IPS DF 6.9 (cell line): ENCODE measurements at places on chromosomes 4 and X.
A peak's percentile ranks its signal among the peaks of the same experiment; 100 is the strongest.

GRCh38 chr4:52606726-52607125 lies 52.4 kb downstream of the USP46 start:
- H3K4me3 ChIP-seq: no peak overlapping the region
- H3K36me3 ChIP-seq: peaks cover 7% of the 10 kb centered on the region; the same call in 1 of the 2 replicates
- H3K27me3 ChIP-seq: no peaks in the 10 kb centered on the region
- no peak overlapping the region for H3K27ac ChIP-seq
- no peak for DNase-seq

GRCh38 chr4:54090804-54091623 lies 8.9 kb upstream of the GSX2 start:
- H3K36me3 ChIP-seq: no peaks in the 10 kb centered on the region
- no peak overlapping the region for H3K27ac ChIP-seq
- peaks cover 4% of the 10 kb centered on the region for H3K4me1 ChIP-seq
- H3K27me3 ChIP-seq: peaks cover 49% of the 10 kb centered on the region

- no peaks in the 10 kb centered on the region for H3K4me1 ChIP-seq
- no peaks in the 10 kb centered on the region; the same call in 1 of the 2 replicates for H3K36me3 ChIP-seq
- no peaks in the 10 kb centered on the region for H3K27me3 ChIP-seq
- no peak overlapping the region for H3K4me3 ChIP-seq
- no peak for DNase-seq
- H3K27ac ChIP-seq: no peak overlapping the region
Observed at GRCh38 chrX:41082783-41083182, 2.5 kb upstream of the USP9X start.

DNA sequence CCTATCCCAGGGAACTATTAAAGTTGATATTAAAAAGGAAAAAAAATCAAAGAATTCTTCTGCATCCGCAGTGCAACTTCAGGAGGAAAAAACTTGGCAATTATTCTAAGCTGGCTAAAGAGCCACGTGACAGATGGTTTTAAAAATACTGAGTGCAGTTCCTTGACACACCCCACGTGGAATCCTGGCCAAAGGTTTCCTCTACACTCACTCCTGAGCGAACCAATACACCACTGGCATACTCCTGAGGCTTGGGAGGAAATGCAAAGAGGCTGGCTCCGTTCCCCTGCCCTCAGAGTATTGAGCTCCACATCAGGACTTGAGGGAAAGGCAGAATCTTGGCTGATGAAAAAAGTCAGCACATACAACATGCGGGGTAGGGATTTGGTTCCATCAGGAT lies 133.8 kb upstream of the ATP6AP2 start:
- no peak overlapping the region for H3K27ac ChIP-seq
- H3K4me1 ChIP-seq: no peaks in the 10 kb centered on the region
- DNase-seq: no peak
- H3K4me3 ChIP-seq: no peak overlapping the region
- H3K27me3 ChIP-seq: no peaks in the 10 kb centered on the region
- no peaks in the 10 kb centered on the region for H3K36me3 ChIP-seq

- no peaks in the 10 kb centered on the region for H3K36me3 ChIP-seq
- no peaks in the 10 kb centered on the region for H3K4me1 ChIP-seq
- no peak for DNase-seq
- H3K27me3 ChIP-seq: no peaks in the 10 kb centered on the region
- H3K4me3 ChIP-seq: no peak overlapping the region
Observed at GRCh38 chr4:152480326-152480725, 55.6 kb downstream of the FBXW7 start.

DNA sequence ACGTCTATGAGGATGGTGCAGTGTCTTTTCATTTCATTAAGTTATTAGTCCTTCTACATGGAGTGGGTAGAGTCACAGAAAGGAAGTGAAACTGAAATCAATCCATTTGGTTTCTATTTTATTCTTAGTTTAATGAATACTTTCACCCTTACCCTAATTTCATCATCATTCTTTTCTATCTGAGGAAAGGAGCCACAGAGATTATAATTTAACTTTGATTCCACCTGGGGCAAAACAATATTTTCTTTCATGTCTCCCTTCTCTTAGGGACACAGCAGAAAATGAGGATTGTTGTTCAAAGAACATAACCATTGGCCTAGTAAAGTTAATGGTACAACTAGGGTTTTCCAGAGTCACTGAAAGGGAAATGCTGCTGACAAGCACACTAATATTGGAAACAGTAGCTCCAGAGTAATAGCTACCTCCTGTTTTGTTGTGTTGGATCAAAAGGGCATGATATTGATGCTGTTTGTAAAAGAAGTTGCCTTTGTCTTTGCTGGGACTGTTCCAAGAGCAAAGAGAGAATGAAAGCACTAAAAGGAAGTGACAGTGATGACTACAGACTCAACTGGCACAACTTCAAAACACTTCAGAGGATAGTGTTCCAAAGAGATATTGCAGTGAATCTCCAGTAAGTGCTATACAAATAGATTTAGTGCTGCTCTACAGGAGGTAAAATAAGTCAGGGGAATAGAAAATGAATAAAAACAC lies 247.1 kb upstream of the PITX2 start:
- H3K27ac ChIP-seq: no peak overlapping the region
- H3K36me3 ChIP-seq: no peaks in the 10 kb centered on the region
- no peak overlapping the region for H3K4me3 ChIP-seq
- no peak for DNase-seq
- no peaks in the 10 kb centered on the region for H3K4me1 ChIP-seq

- no peak for DNase-seq
- no peaks in the 10 kb centered on the region for H3K27me3 ChIP-seq
- H3K4me1 ChIP-seq: peaks cover 2% of the 10 kb centered on the region; the same call in 1 of the 2 replicates
- H3K4me3 ChIP-seq: peak within 1 kb of the TSS; percentile 44; the same call in 1 of the 2 replicates
Observed at GRCh38 chr4:16897991-16898827, at the start of gene LDB2. Gene LDB2 (minus strand): TSS chr4:16898645.

DNA sequence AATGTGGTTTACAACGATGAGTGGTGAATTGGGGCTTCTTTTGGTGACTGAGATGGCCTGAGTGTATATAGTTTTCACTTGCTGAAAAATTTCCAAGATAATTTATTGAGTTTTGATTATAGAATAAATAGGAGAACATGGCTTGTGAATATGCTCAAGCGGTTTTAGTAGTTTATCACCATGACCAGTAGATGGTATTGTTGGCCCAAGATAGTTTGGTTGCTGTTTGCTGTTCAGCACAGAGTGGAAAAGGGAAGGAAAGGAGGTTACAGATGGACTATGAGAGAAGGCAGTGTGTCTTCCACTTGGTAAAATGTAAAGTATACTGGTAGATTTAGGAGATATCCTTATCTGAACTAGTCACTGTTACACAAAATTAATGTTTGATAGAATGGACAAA lies 55.8 kb upstream of the POU4F2 start:
- no peaks in the 10 kb centered on the region for H3K4me1 ChIP-seq
- no peak overlapping the region for H3K4me3 ChIP-seq
- no peaks in the 10 kb centered on the region for H3K36me3 ChIP-seq

GRCh38 chr4:116638592-116638991 lies 446.8 kb downstream of the TRAM1L1 start:
- no peak overlapping the region for H3K4me3 ChIP-seq
- H3K4me1 ChIP-seq: no peaks in the 10 kb centered on the region
- no peaks in the 10 kb centered on the region for H3K36me3 ChIP-seq
- H3K27ac ChIP-seq: no peak overlapping the region

DNA sequence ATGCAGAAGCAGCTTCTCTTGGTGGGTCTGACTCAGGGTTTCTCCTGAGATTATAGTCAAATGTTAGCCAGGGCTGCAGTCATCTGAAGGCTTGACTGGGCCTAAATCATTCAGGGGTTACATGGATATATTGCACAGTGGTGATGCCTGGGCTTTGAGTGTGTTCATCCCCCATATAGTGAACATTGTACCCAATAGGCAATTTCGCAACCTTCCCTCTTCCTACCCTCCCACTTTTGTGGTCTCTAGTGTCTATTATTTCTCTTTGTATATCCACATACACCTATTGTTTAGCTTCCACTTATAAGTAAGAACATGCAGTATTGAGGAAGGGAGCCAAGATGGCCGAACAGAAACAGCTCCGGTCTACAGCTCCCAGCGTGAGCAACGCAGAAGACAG lies 90.3 kb upstream of the CAMK2D start:
- H3K4me1 ChIP-seq: no peaks in the 10 kb centered on the region
- DNase-seq: no peak
- no peak overlapping the region for H3K4me3 ChIP-seq
- H3K36me3 ChIP-seq: no peaks in the 10 kb centered on the region
- H3K27me3 ChIP-seq: no peaks in the 10 kb centered on the region

GRCh38 chr4:169338241-169338640 lies 67.5 kb upstream of the SH3RF1 start:
- peaks cover 1% of the 10 kb centered on the region; the same call in 1 of the 2 replicates for H3K4me1 ChIP-seq
- H3K36me3 ChIP-seq: no peaks in the 10 kb centered on the region
- no peak for DNase-seq
- H3K4me3 ChIP-seq: no peak overlapping the region
- H3K27ac ChIP-seq: no peak overlapping the region

DNA sequence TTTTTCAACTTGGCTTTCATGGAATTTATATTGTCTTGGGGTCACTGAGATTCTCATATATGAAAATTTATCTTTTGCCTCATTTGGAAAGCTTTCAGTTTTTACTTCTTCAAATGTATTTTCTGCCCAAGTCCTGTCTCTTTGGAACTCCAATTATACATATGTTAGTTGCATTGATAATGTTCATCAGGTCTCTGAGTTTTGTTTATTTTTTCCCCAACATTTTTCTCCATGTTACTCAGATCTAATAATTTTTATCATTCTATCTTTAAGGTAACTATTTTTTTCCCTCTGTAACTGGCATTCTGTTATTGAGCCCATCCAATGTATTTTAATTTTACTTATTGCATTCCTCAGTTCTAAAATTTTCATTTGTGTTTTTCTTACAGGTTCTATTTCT lies 10.7 kb upstream of the TRO start:
- no peak overlapping the region for H3K4me3 ChIP-seq
- no peaks in the 10 kb centered on the region for H3K27me3 ChIP-seq

DNA sequence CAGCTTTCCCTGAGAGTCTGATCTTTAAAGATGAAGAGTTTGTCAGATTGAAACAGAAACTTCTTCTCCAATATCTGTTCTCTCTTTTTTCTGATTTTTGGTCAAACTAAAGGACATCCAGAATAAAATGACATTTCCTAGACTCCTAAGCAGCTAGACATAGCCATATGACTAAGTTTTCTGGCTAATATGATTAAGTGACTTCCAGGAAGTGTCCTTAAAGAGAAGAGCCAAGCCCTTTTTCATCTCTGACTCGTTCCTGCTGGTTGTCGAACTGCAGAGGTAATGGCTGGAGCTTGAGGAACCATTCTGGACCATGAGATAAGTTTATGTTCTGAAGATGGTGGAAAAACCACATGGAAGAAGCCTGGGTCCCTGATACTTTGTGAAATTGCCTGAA lies 546.0 kb downstream of the BCOR start:
- H3K27ac ChIP-seq: no peak overlapping the region
- H3K4me3 ChIP-seq: no peak overlapping the region
- no peaks in the 10 kb centered on the region for H3K36me3 ChIP-seq
- DNase-seq: no peak

DNA sequence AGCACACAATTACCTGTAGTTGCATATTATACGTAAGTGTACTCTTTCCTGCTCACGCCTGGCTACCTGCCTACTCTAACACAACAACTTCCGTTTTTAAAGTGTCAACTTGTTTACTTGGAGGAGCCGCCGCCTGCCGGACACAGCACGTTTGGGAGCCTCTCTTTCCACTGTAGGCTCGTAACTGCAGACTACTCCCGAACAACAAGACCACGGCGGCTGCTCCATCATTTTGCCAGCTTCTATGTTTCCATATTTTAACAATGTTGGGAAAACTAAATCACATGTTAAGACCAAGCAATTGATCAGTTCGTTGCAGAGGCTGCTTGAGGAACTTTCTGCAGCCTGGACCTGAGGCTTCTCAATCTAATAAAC lies 841 bp downstream of the MTNR1A start:
- no peaks in the 10 kb centered on the region; the same call in 1 of the 2 replicates for H3K27me3 ChIP-seq
- no peak overlapping the region for H3K27ac ChIP-seq
- H3K4me3 ChIP-seq: peak overlapping the region; percentile 67; the same call in 1 of the 2 replicates
- no peaks in the 10 kb centered on the region for H3K4me1 ChIP-seq
- no peaks in the 10 kb centered on the region for H3K36me3 ChIP-seq

- peaks cover 7% of the 10 kb centered on the region for H3K4me1 ChIP-seq
- DNase-seq: peak; percentile 29
- H3K27me3 ChIP-seq: peaks cover 17% of the 10 kb centered on the region
- H3K27ac ChIP-seq: no peak overlapping the region
Observed at GRCh38 chr4:57110640-57111511, 691 bp upstream of the IGFBP7 start.

GRCh38 chrX:57929373-57929772 lies 19.1 kb upstream of the ZXDA start:
- no peaks in the 10 kb centered on the region for H3K4me1 ChIP-seq
- no peaks in the 10 kb centered on the region for H3K36me3 ChIP-seq
- no peak overlapping the region for H3K27ac ChIP-seq
- H3K4me3 ChIP-seq: no peak overlapping the region
- no peak for DNase-seq

- H3K27me3 ChIP-seq: no peaks in the 10 kb centered on the region
- H3K4me3 ChIP-seq: no peak overlapping the region
- H3K4me1 ChIP-seq: no peaks in the 10 kb centered on the region; the same call in 1 of the 2 replicates
- no peaks in the 10 kb centered on the region for H3K36me3 ChIP-seq
- no peak overlapping the region for H3K27ac ChIP-seq
Observed at GRCh38 chr4:5448221-5448620, 260.1 kb downstream of the EVC2 start.

GRCh38 chr4:142331132-142331531 lies 515.0 kb downstream of the INPP4B start:
- DNase-seq: no peak
- H3K27ac ChIP-seq: no peak overlapping the region
- no peaks in the 10 kb centered on the region for H3K4me1 ChIP-seq
- no peaks in the 10 kb centered on the region for H3K27me3 ChIP-seq
- H3K4me3 ChIP-seq: no peak overlapping the region
- no peaks in the 10 kb centered on the region for H3K36me3 ChIP-seq

DNA sequence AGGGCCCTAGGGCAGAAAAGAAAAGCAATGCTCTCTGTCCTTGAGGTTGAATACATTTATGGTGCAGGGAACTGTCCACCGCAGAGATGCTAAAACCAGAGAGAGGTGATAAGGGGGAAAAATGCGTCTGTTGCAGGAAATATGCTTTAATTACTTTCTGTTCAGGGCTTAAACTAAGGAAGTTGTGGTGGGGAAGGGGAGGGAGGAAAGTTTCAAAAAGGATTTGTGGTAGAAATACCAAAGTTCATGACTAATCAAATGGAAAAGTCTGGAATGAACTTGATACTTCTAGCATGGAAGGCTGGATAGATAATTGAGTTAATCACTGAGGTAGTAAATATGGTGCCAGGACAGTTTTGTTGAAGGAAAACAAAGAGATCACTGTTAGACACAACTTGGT lies 99.0 kb downstream of the ASB9 start:
- no peak for DNase-seq
- no peak overlapping the region for H3K4me3 ChIP-seq
- no peaks in the 10 kb centered on the region for H3K4me1 ChIP-seq
- no peaks in the 10 kb centered on the region for H3K27me3 ChIP-seq
- H3K36me3 ChIP-seq: no peaks in the 10 kb centered on the region

- no peaks in the 10 kb centered on the region for H3K27me3 ChIP-seq
- no peak overlapping the region for H3K27ac ChIP-seq
- H3K36me3 ChIP-seq: no peaks in the 10 kb centered on the region
- DNase-seq: no peak
Observed at GRCh38 chr4:113674733-113675132, 86.8 kb downstream of the CAMK2D start.
